ENCODE measurements at places on chromosomes 5 and 9.

GRCh38 chr5:19498852-19499251 lies 489.1 kb downstream of the CDH18 start:
- no peak for DNase-seq

- DNase-seq, result peak; percentile 13
Observed at GRCh38 chr5:161925960-161926359, 78.0 kb downstream of the GABRA1 start.

DNA sequence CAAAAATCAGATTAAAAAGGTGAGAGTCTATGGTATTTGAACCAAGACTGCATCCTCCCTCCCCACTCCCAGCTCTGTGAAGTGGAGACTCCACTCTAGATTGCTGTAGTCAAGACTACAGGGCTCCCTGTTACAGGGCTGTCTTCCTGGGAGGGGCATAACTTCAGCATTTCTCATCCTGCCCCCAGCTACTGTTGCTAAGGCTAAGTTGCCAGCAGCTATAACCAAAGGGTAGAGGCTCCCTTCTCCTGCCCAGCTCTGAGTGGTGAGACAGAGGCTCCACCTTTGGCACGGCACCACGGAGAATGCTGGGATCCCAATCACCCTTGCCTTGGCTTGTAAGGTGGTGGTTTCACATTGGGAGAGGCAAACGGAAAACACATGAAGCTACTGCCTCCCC lies 39.2 kb upstream of the GCNT4 start:
- no peak for DNase-seq

DNA sequence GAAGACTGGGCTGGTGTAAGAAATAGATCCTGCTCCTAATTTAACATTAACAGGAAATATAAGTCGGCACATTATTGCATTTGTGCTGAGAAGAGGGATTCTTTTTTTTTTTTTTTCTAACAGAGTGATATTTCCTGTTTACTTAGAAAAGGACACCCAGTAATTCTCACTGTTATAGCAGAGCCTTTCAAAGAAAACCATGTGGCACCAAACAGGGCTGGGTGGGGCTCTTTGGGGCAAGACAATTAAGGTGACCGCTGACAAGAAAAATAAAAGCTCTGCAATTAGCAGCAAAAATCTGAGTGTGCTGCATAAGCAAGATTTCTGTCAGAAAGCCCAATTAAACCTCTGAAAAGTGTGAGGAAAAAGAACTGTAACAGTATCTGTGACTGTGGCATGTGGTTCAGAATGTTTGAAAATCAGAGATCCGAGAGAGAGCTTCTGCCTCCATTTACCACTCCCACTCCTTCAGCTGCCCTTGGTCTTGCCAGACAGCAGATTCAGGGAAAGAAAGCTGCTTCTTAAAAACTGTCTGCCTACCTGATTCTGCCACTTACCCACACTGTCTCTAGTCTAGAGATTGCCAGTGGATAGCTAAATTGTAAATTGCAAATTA lies 77.1 kb upstream of the IQGAP2 start:
- no peak for DNase-seq

GRCh38 chr9:120863833-120864232 lies 13.2 kb downstream of the PHF19 start:
- DNase-seq, result no peak

GRCh38 chr9:5113994-5114748 lies 71.3 kb downstream of the INSL6 start:
- no peak for DNase-seq

- no peak for DNase-seq
Observed at GRCh38 chr5:111243318-111243717, 19.1 kb downstream of the CAMK4 start.

DNA sequence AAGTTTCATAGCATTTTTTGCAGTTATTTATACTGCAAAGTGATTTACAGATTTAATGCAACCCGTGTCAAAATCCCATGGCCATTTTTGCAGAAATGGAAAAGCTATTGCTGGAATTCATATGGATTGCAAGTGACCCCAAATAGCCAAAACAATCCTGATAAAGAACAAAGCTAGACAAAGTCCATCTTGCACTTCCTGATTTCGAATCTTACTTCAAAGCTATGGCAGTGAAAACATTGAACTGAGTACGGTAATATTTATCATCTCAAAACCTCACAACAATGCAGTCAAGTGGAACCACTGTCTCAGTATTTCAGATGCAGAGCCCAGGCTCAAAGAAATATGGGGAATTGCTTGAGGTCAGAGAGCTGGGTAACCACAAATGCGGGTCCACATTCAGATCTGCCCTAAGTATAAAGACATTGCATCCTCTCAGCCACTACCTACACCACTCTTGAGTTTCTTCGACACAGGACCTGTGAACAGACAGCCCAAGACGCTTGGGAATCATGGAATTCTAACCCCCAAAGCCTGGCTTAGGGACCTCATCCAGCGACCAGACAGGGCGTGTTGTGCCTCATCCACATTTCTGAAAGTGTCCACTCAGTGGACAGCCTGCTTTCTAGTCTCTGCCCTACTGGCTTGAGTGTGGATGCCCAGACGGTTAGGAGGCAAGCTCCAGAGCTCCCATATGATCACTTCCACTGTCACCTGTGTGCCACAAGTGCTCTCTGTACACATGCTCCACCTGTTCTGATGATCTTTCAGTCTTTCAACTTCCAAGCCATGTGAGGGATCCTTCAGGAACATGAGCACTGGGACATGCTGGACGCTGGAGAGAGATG lies 39.3 kb upstream of the KCNIP1 start:
- DNase-seq, result no peak

- no peak for DNase-seq
Observed at GRCh38 chr5:164217464-164217863, 712.0 kb downstream of the MAT2B start.

DNA sequence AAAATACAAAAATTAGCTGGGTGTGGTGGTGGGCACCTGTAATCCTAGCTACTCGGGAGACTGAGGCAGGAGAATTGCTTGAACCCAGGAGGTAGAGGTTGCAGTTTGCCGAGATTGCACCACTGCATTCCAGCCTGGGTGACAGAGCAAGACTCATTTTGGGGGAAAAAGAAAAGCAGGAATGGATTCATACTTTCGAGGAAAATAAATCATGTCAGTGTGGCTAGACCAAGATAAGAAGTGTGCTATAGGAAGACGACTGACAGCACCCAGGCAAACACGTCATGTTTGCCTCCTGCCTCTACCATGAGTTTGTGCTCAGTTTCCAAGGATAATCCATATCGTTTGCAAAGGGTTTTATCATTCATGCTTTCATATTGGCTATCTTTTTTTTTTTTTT lies 19.3 kb upstream of the ATOSB start:
- DNase-seq, result no peak

DNA sequence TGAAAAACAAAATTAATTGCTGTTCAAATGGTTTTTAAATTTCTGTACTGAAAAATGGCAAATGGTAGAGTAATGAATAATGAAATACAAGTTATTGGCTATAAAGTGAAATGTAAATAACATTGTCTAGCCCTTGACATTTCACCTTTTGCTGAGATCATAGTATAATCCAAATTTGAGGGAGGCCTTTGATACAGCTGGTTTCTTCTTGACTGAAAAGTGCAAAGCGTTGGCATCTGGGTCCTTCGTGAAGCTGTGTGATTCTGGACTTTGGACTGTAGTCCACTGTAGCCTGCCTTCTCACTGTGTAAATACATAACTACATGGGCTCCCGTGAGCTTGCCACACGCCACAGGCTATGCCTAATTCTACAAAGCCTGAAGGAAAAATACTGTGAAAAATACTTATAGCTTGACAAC lies 52.3 kb downstream of the ARHGEF28 start:
- no peak for DNase-seq

DNA sequence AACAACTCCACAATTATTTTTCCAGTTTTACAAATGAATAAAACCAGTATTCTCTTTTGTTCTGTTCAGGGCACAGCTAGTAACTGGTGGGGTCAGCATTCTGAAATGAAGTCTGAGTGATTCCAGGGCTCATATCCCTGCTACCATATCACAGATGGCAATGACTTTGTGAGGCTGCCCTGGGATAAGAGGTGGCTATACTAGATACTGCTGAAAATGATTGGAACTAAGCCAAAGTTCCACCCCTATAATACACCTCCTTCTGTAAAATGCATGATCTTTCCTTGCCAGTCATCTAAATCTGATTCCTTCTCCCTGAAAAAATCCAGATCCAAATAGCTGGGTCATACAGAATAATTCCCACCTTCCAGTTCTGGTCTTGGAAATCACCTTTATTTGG lies 14.4 kb downstream of the SLC25A51 start:
- no peak for DNase-seq

- DNase-seq, result no peak
Observed at GRCh38 chr9:38017149-38017884, 51.7 kb downstream of the SHB start.

- no peak for DNase-seq
Observed at GRCh38 chr5:159779481-159779880, 136.8 kb upstream of the ADRA1B start.

- no peak for DNase-seq
Observed at GRCh38 chr9:107905308-107906020, 415.9 kb upstream of the KLF4 start.

- DNase-seq, result no peak
Observed at GRCh38 chr9:118967901-118968300, 401.3 kb downstream of the BRINP1 start.

GRCh38 chr5:132841305-132841704 lies 10.9 kb upstream of the SHROOM1 start:
- DNase-seq, result no peak

- no peak for DNase-seq
Observed at GRCh38 chr5:86070719-86071118, 547.0 kb upstream of the COX7C start.

DNA sequence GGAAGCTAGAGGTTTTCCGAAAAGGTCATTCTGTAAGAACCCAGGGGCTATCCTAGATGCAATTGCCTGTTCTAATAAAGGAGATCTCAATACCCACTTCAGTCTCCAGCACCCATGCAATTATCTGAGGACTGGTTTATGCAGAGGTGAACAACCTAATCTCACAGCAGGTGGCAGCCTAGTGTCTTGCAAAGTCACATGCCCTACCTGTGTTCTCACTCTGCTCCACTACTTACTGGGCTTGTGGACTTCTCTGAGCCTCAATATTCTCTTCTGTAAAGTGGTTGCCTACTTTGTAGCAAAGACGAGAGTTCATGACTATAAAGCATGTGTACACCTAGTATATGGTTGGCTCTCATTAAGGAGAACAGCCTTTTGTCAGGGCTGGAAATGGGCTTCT lies 21.0 kb upstream of the ALDH1B1 start:
- peak; percentile 33 for DNase-seq

DNA sequence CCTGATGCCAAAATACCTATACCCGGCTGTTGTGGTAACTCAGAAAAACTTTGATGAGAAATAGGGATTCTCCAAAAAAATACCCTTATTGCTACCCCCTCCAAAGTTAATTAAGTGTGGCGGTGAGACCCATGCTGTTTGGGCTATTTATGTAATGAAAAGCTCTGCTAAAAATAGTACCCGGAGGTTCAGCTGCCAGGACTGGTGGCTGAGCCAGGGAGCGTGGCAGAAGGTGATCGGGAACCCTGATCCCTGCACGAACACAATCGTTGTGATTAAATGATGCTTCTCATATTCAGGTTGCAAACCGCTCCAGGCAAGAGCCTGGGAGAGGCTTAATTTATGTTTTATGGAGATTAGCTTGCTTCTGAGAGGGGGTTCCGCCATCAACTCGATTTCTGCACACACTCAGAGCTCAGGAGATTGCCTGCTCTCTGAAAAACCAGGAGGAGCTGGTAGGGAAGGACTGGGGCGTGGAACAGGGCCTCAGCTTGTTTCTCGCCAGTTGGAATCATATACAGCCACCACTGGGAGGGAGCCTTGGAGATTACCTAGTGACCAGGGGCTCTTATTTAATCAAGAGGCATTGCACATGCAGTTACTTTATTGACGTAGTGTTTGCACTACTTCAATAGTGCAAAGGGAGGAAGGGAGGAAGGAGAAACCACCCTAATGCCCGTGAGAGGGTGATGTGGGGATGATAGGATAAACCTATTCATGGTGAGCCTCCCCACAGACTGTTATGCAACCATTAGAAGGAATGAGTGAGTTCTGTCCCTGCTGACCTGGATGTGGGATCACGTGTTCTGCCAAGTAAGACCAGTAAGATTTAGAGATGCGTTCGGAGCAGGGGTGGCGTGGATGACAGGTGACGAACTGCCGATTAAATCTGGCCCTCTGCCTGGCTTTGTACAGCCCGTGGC lies 23.4 kb downstream of the HRH2 start:
- no peak for DNase-seq

DNA sequence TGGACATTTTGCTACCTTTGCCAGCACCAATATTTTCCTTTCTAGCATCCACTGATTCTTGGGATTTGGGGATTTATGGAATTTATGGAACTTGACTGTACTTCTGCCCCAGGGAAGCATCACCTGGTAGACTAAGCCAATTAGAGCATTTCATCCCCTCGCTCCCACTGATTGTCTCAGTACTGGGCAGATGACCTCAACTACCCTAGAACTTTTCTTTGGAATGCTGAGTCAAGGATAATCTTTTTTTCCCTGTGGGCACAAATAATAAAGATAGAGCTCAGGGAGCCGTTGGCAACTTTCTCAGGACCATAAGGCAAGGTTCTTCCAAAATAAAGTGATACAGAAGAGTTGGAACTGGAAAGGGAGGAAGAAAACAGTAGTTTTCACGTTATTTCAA lies 438.4 kb downstream of the PLK2 start:
- no peak for DNase-seq

GRCh38 chr9:136062657-136063439 lies 32.2 kb downstream of the NACC2 start:
- DNase-seq, result no peak

DNA sequence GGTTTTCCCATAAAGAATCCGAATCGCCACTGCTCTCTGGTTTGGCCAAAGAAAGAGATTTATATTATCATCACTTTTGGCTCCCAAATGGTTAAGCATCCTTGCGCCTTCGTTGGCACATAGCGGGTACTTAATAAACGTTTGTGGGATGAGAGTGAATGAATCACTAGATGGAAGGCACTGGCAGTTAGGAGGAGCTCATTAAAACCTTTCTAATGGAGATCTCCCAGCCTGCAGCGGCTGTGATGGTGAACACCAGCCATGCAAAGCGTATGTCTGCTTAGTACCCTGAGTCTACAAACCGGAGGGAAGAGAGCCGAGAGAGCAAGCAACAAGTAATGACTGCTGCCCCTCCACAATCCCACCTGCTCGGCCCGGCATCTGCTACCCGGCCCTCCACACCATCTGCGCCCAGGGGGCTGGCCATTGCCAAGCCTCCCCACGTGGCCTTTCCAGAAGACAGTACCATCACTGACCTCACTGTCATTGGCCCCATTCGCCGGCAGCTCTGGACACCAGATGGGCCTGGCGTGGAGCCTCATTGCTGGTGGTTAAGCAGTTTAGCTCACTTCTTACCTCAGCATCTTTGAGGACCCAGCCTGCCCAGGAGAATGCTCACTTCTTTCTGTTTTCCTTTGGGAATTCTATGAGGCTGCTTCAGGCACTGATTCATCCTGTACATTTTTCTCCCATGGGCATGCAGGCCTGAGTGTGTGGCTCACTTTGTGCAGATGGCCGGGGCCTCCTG lies 39.3 kb upstream of the ANKRD33B start:
- DNase-seq, result peak; percentile 41

DNA sequence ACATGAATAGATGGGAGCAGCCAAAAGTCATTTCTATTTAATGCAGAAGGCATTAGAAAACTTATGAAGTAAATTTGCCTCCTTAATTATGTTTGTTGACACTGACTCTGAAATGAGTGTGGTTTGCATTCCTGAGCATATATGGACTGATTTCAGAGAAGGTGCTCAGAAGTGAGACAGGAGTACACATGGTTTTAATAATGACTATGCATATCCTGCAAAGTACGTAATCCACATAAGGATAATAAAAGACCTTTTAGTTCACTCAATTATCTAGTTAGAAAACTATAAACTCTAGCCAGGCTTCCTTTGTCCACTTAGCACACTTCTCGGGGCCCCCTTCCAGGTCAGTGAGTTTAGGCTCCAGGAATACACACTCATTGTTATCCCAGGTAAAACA lies 75.7 kb upstream of the SNX2 start:
- no peak for DNase-seq
